ENCODE measurements at places on chromosomes 11 and 22.

GRCh38 chr11:104464691-104465090 is 300.7 kb upstream of the PDGFD start:
- no peak for DNase-seq

DNA sequence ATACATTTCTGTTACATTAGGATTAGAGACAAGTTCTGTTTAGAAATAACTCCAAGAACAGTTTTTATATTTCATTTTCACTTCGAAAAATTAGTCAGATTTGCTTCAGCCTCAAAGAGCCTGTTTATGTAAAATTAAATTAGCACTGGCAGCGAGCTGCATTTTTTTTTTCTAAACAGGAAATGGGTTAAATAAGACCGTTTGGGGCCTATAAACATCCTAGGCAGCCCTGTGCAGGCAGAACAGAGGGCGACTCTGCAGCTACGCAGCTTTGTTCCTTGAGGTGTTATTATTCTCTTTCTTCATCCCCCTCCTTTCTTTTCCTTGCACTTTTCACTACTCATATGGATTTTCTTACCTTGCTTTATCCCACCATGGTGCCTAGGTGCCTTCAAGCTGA is 48.7 kb downstream of the CWC15 start:
- no peak for DNase-seq

- DNase-seq, result no peak
These were observed 33.3 kb downstream of the IGHMBP2 start for GRCh38 chr11:68936676-68937620.

- no peak for DNase-seq
These were observed 4.1 kb downstream of the EED start for GRCh38 chr11:86248609-86249008.

GRCh38 chr22:37345863-37346504 is 63.7 kb downstream of the CYTH4 start:
- no peak for DNase-seq

GRCh38 chr11:96052921-96053651 is 129.2 kb upstream of the MTMR2 start:
- peak; percentile 40 for DNase-seq

GRCh38 chr11:12724301-12725054 is 50.3 kb downstream of the TEAD1 start:
- DNase-seq, result peak; percentile 90

GRCh38 chr11:85806876-85807275 is 4.1 kb downstream of the SYTL2 start:
- no peak for DNase-seq

- no peak for DNase-seq
These were observed 559.7 kb downstream of the BRD1 start for GRCh38 chr22:49267996-49268395.

DNA sequence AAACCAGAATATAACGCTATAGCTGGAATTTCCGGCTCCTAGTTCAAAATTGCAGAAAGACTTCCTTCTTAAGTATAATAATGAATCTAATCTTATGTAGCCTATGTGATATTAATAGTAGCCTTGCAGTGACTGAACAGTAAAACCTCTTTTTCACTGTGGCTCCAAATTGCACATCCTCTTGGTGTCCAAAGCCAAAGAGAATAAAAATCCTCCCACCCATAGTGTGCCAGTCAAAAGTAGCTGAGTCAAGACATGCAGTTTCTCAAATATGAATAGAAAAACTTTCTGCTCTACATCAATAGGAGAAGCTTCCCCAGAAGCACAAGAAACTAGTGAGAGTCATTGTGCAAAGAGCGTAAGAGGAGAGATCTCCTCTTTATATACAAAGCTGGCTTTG is 76.0 kb upstream of the PICALM start:
- no peak for DNase-seq

- no peak for DNase-seq
These were observed 192.6 kb upstream of the NARS2 start for GRCh38 chr11:78767027-78767932.

DNA sequence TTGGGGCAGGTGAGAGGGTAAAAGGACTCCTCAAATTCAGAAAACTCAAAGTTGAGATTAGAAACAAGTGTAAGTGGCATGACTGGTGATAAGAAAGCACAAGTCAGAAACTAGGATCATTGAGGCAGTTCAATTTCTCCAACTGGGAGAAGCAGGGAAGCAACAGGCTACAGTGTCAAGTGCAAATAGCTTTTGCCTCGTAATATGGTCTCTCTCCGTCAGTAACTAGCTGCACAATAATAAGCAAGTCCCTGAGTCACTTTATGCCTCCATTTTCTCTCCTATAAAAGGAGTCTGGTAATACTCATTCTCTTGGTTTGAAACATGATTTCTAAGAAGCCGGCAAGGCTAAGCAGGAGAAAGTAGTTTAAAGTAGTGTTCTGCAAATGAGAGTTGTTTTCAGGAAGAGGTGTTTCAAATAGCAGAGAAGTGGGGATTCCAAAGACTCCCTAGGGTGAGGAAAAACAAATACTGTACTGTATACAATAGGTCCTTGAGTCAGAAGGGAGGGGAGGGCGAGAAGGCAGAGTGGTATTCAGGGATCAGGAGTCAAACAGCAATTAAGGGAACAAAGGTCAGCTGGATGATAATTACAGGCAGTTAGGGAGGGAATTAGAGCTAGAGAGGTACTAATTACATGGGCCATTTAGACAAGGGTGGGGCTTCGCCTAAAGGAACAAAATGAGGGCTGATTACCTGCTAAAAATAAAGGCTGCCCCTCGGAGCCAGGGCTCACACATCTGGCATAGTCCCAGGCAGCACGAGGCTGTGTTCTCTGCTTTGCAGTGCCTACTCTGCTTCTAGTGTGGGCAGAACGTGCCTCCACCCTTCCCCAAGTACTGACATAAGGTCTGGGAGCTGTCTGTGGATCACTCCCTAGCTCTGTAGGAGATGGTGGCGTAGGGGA is 96.0 kb upstream of the BDNF start:
- DNase-seq, result no peak

- no peak for DNase-seq
These were observed 30.1 kb upstream of the KCNJ11 start for GRCh38 chr11:17418444-17419081.

GRCh38 chr22:38453996-38454352 is 1.0 kb downstream of the KCNJ4 start:
- DNase-seq, result no peak

DNA sequence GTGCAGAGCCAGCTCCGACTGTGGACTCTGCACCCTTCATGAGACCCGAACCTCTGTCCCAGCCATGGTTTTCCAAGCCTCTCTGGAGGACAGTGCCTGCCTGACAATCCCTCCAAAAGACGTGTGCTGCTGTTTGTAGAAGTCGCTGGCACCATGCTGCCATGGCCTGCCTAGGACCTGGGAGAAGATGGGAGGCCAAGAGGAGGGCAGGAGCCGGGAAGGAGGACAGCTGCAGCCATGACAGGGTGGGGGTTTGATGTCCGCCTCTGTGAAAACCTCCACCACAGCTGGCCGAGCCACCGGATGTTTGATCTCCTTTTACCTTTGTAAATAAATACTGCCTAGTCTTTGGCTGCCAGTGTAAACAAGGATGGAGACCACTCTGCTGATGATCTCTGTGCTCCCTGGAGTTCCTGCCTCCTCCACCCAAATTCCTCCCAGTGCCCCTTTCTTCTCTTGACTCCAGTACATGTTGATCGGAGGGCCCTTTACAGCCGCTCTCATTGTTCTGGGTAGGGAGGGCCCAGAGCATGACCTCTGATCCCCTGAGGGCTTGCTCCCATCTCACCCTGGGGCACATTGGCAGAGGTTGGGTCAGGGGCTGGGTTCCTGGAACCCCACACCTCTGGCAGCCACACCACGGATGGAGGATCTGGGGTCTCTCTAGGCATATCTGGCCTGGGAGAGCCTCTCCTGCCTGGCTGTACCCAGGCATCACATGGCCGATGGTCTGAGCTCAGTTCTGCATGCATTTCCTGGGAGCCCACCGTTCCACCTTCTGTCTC is 66.9 kb downstream of the BCR start:
- DNase-seq, result no peak

DNA sequence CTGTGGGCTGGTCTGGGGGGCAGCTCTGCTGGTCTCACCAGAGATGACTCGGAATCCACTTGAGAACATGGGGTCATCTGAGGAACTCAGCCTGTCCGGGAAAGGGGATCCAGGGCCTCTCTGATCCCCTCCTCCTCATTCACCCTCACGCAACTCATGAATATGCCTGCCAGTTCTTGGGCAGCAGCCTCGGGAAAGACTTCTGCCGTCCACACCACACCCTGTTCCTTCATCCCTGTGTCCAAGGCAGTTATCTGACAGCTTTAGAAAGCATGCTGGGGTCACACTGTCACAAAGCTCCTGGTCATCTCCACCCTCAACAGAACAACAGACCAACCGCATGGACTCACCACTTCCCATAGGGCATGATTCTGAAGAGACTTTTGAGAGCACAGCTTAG is 88.3 kb downstream of the AMOTL1 start:
- no peak for DNase-seq

Data from ACHN (cell line).